ENCODE measurements at places on chromosomes 1 and 21.

GRCh38 chr1:181674617-181675016 is 191.3 kb downstream of the CACNA1E start:
- no peak for DNase-seq

DNA sequence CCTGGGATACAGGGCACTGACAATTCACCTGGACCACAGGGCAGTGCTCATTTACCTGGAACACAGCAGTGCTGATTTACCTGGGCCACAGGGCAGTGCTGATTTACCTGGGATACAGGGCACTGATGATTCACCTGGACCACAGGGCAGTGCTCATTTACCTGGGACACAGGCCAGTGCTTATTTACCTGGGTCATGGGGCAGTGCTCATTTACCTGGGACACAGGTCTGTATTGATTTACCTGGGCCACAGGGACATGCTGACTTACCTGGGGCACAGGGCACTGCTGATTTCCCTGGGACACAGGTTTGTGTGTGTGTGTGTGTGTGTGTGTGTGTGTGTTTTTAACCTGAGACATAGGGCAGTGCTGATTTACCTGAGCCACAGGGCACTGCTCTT is 261.7 kb downstream of the MATN1 start:
- DNase-seq: no peak

DNA sequence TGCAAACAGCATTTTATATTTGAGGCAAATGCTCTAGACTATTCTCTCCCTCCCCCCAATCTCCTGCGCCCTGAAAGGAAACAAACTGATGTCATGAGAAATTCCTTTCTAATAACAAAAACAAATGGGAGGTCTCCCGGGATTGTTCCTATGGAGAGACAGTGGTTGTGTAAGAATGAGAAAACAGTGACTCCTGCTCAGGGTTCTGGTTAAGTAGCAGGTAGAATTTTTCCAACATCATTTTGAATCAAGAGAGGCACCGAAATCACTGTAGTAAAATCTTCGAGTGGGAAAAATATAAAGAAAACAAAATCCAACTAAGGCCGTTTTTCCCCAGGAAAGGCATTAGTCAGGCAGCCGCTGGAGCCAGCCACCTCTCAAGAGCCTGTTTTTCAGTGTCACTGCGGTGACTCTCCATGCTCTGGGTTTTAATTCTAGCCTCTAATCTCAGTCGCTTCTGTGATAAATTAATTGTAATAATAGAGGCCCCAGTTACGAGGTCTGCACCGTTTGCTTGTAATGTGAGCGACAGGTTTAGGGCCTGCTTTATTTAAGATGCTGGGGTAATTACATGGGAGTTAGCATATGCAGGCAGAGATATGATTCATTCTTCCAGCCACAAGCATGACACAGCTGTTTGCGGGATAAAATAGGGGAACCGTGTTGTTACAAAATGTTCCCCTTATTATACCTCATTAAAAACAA is 80.3 kb downstream of the RNF220 start:
- no peak for DNase-seq

DNA sequence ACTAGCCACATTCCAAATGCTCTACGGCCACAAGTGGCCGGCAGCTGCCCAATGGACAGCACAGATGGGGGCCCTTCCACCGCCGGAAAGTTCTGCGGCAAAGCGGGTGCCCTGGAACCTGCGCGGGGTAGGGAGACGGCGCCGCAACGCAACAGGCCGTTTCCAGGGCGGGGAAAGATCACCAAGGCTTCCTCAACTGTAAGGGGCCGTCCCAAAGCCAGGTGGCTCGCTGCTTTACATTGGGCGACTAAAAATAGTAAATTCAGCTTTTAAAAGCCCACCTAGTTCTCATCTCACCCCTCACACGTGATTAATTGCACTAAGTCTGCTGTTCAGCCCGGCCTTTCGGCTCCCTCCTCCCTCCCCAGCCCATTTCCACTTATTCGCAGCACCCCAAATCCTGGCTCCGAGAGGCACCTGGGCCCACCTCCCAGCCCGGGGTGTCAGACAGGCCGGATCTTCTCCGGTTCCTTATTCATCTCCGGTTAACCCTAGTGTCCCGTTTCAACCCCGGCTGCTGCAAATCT is 643 bp downstream of the CFAP298 start:
- DNase-seq: peak; percentile 24

DNA sequence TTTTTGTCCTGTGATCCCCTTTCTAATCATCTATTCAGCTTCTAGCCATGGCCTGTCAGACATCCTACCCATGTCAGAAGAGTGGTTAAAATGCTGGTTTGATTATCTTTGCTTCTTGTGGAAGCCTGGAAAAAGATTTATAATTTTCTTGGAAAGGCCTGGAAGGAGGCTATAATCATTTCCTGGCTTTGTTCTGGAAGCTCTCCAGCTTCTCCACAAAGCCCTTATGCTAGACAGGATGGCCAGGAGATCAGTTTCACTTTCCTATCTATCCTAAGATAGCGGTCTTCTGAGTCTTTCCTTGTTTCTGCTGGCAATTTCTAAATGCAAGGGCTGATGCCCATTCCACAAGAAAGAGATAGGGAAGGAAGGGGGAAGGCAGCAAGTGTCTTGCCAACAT is 90.9 kb upstream of the SLC44A3 start:
- DNase-seq: no peak

- DNase-seq: no peak
Observed at GRCh38 chr1:166740668-166741276, 98.5 kb upstream of the POGK start.

DNA sequence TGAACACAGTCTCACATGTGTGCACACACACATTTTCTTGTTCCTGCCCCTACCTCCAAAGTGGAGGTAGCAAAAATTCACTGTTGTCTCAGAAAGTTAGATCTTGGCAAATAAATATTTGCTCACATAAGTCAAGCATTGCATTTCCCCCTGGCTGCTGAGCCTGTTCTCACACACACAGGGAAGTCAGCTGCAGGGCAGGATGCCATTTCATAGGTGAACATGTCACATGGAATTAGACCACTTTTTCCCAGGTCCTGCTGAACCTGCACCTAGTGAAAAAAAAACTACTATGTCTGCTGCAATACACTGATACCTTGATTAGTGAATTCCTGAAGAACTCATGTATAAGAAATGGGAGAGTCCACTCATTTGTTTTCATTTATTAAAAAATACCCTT is 5.3 kb upstream of the CD55 start:
- DNase-seq: no peak

DNA sequence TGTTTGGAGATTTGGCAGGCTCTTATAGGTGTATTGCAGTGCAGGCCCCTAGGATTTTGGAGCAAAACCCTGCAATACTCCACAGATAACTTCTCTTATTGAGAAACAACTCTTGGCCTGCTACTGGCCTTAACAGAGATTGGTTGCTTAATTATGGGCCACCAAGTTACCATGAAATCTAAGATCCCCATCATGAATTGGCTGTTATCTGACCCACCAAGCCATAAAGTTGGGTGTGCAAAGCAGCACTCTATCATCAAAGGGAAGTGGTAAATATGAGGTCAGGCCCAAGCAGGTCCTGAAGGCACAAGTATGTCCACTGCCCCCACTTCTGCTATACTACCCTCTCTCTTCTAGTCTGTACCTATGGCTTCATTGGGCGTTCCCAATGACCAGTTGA is 130.0 kb upstream of the TNFSF4 start:
- DNase-seq: no peak

GRCh38 chr1:242728696-242729095 is 204.2 kb upstream of the PLD5 start:
- no peak for DNase-seq

- no peak for DNase-seq
Observed at GRCh38 chr21:29217818-29218291, 80.9 kb upstream of the BACH1 start.

- DNase-seq: no peak
Observed at GRCh38 chr1:167127236-167127635, 33.4 kb downstream of the STYXL2 start.

DNA sequence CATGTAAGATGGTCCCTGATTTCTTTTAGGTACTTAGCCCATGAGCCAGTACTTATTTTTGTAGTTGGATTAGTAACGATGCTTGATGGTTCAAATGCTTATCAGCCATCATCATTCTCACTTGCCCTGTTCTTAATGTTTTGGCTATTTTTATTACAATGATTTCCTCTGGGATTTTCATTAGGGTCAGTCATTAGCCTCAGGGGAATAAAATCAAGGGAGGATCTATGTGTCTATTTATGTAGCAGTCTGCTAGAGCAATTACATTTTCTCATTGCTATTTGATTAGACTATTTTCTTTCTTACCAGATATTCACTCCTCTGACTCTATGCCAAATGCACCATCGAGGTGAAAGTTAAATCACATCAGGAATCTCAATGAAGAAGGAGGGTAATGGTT is 10.9 kb upstream of the CCT8 start:
- DNase-seq: no peak

DNA sequence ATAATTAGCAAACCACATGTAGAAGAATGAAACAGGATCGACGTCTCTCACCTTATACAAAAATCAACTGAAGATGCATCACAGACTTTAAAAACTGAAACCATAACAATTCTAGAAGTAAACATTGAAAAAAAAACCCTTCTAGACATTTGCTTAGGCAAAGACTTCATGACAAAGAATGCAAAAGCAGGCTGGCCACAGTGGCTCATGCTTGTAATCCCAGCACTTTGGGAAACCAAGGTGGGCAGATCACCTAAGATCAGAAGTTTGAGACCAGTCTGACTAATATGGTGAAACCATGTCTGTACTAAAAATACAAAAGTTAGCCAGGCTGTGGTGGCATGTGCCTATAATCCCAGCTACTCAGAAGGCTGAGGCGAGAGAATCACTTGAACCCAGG is 1351.7 kb downstream of the MRPL39 start:
- no peak for DNase-seq

Data from CD4-positive, alpha-beta T cell treated with Interleukin-15 for 4 hours (primary cell).